ENCODE measurements at places on chromosomes 2 and 18.

DNA sequence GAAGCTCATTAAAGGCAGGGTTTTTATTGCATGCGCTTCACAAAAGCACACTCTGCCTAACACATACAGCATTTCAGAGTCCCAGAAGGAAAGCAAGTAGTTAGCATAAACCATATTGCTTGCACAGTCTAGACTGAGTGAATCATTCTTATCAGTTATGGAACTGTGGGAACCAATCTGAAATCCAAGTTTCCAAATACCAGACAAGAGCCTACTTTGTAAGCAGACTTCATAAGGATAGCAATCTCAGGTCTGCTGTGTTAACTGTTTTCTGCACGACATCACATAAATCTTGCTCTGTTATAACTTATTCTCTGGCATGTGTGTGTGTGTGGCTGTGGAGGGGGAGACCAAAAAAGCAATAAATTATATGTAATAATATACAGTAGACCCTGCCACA lies 608.1 kb upstream of the REG3G start:
- DNase-seq = peak; percentile 9

- DNase-seq = peak; percentile 67
These were observed 70.0 kb downstream of the EXOC6B start for GRCh38 chr2:72755647-72756423.

DNA sequence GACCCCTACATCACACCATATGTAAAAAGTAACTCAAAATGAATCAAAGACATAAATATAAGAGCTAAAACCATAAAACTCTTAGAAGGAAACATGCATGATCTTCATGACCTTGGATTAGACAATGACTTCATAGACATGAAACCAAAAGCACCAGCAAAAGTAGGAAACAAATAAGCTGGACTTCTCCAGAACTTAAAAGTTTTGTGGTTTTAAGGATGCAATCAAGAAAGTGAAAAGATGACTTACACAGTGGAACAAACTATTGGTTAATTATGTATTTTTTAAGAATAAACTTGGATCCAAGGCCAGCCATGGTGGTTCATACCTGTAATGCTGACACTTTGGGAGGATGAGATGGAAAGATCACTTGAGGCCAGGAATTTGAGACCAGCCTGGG lies 150.2 kb downstream of the GALNT1 start:
- no peak for DNase-seq

DNA sequence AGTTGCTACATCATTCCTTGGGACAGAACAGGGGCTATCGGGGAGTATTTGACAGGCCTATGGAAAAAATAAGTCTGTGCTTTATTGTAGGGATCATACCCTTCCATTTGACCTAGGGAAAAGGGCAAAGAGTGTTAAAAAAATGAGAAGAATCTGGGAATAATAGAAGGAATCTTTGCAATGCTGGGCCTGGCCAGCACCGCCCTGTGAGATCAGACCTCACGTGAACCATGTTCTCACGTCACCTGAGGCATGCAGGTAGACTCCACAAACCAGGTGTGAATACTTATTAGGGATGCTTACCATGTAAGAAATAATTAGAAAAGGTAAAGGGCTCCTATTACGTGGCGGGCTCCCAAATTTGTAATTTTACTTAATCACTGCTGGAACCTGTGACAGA lies 177.5 kb upstream of the GATA6 start:
- DNase-seq = no peak

GRCh38 chr2:194718881-194719280 lies 938.1 kb upstream of the SLC39A10 start:
- no peak for DNase-seq

DNA sequence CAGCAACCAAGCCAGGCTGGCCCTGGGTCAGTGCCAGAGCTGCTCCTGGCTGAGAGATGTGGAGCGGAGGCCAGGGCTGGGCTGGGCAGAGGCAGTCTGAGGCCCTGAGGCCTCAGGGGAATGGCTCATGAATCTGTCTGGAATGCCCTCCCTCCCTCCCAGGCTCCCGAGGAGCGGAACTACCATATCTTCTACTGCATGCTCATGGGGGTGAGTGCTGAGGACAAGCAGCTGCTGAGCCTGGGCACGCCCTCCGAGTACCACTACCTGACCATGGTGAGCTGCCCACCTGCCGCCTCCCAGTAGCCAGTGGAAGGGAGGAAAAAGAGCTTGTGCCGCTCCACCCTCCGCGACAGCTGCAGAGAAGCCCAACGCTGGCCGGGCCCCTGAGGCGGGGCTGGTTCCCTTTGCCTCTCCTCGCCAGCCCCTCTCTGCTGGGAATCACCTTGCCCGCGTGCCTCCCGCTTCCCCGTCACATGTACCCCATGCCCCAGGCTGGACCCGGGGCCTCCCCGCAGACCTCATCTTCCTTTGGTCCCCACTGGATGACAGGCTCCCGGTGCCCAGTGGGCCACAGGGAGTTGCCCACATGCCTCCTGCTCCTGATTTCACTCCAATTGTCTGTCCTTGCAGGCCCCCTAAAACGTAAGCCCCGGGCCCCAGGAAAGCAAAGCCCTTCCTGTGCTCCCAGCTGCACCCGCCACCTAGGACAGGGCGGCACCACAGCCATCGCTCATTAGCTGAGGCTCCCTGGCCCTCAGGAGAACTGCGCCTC lies 41.1 kb downstream of the MYO7B start:
- no peak for DNase-seq

DNA sequence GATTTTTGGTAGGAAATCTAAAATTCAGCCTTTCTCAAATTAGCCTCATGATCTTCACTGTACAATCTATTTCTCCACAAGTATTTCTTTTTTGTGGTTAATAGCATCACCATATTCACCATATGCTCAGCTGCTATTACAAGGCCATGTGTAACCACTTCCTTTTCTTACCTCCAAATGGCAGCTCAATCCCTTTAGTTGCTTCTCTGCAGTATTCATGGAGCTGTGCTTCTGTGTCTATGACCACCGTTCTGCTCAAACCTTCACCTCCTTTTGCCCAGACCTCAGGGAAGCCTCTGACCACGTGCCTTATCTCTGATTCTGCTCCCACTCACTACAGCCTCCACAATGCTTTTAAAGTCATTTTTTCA lies 126.7 kb upstream of the TMEM200C start:
- no peak for DNase-seq

DNA sequence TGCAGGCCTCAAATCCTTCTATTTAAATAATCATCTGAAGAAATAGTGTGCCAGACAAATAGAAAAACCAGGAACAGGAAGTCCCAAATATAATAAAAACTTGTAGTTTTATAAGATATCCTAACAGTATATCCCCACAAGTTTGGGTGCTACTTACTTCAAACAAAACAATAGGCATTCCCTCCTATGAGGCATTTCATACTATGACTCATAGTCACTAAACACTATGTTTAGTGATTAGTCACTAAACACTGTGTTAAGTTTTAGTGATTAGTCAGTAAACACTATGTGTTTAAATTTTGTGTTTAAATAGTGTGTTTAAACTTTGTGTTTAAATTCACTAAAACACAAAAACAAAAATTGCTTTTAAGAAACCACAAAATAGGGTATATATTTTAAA lies 407.0 kb upstream of the CDH19 start:
- peak; percentile 9 for DNase-seq

DNA sequence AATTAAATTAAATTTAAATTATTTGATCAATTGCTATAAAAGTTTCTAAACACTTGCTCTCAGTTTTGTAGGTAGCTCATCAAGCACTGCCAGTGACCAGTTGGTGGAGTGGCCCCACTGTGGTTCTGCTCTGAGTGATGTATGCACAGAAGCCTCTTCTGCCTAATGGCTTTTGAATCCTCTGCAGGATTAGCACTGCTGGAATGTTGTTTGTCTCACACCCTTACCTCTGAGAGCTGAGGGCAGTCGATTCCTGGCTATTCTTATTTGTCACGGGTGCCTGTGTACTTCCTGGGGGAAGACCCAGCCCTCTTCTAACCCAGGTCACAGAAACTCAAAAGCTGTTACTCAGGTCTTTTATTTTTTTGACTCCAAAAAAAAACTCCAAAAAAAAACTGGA lies 9.5 kb downstream of the CAPN14 start:
- DNase-seq = no peak

DNA sequence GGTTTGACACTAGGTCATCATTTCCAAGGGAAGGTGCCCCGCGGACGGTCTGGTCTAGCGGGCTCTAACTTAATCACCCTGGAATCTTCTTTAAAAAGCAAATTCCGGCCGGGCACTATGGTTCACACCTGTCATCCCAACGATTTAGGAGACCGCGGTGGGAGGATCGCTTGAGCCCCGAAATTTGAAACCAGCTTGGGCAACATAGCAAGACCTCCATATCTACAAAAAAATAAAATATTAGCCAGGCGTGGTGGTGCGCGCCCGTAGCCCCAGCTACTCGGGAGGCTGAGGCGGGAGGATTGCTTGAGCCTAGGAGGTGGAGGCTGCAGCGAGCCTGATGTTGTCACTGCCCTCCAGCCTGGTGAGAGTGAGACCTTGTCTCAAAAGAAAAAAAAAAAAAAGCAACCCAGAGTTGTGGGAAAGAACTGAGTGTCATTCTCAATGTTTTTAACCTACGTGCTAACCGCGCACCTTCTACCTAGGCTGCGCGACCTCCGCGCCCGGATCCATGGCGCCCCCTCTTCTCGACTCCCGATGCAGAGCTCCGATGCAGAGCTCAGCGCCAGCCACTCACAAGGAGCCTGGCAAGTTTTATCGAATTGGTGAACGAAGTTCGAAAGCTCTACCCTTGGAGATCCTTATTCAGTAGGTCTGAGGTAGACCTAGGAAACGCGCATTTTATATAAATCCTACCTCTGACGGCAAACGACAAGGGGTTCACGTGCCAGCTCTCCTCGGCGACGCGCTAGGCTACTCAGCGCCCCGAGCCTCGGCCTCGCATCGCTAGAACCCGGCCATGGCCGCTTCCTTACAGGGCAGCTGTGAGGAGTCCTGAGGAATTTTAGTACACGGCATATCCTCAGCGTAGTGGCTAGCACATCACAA lies 888 bp upstream of the TWSG1 start:
- no peak for DNase-seq

DNA sequence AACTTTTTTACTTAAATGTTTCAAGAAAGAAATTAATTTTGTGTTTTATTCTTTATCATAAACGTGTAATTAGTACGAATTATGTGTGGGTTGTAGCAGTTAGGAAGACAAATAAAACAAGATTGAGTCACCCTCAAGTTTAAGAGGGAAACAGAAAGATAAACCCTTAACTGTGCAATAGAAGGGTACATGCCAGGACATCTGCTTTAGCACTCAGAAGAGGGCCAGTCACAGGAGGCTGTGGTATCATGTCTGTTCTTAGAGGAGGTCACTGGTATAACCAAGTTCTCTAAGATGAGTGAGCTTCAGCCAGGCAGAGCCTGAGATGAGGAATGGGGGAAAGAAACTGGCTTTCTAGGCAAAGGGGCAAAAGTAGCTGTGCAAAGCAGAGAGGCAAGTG lies 42.4 kb upstream of the GRHL1 start:
- DNase-seq = no peak

GRCh38 chr2:239957681-239958472 lies 67.3 kb downstream of the NDUFA10 start:
- no peak for DNase-seq

DNA sequence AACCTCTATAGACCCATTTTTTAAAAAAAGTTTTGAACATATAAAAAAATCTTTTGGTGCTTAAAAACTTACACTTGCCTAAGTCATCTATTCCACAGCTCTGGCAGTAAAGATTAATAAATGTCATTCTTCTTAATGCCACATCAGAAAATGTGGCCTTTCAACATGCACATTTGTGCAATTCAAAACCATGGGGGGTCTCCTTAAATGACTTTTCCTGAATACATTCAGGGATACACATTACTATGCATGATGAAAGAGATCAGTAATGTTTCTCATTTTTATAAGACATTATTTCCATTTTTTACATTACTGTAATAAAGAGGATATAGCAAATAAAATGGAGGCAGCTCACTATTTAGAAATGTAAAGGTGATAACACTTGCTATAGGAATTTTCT lies 142.3 kb downstream of the RBM43 start:
- DNase-seq = peak; percentile 70

- DNase-seq = no peak
These were observed 203.5 kb downstream of the SP3 start for GRCh38 chr2:173761603-173762119.

GRCh38 chr2:209476367-209477208 lies 52.7 kb downstream of the MAP2 start:
- DNase-seq = peak; percentile 93
